ENCODE measurements at places on chromosomes 16 and 17.

DNA sequence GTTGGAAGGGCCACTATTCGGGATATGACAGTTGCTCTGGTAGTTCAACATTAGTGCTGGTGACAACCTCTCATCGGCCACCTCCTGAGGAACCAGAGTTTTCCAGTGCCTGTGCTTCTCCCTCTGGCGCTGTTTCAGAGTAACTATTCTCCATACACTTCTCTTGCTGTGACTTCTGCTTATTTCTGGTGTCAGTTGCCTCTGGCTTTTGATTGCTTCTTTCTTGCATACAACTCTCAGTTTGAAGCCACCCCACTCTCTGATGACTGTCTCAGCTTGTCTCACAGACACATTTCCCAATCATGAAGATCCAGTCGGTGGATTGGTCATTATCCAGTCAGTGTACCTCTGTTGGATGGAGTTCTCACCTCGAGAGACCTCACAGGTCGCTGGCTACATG, 3.4 kb upstream of the TM4SF5 start:
- DNase-seq: no peak

GRCh38 chr16:70159355-70160348, 13.9 kb upstream of the CLEC18C start:
- no peak for DNase-seq

- DNase-seq: peak; percentile 90
Measured at GRCh38 chr17:6712058-6712853, 913 bp downstream of the SLC13A5 start.

- no peak for DNase-seq
Measured at GRCh38 chr16:57725151-57725550, 10.4 kb upstream of the KATNB1 start.

- DNase-seq: peak; percentile 97
Measured at GRCh38 chr17:41793784-41794539, 7.5 kb upstream of the JUP start.

- DNase-seq: no peak
Measured at GRCh38 chr16:90011908-90012501, 7.3 kb downstream of the DBNDD1 start.

- DNase-seq: no peak
Measured at GRCh38 chr17:74304184-74304583, 21.8 kb upstream of the KIF19 start.

DNA sequence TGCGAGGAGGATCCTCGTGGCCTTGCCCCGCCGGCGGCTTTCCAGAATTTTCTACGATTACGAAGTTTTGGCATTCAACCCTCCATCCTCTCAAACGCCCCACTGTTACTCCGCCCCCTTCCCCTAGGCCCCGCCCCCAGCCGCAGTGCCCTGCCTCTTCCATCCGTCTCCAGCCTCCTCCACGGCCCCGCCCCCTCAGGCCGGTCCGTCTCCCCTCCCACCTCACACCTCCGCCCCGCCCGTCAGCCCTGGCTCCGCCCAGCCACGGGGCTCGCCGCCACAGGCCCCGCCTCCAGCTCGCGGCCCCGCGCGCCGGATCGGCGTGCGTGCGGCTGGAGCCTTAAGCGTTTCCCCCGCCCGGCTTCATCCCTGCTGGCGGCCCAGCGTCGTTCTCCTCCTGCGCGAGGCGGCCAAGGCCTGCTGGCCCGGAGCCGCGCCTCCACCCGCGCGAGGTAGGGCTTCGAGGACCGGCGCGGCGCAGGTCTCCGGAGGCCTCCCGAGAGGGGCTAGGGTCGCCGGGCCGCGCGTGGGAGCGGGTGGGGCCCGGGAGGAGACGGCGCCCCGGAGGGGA, at the start of the genes C17orf67 and DGKE:
Gene C17orf67 (minus strand): TSS at position 112 of the 571 bp plus-strand sequence. CDS start 18,110 bp downstream, outside the sequence.
Gene DGKE (plus strand): TSS at position 343 of the 571 bp plus-strand sequence. CDS start 645 bp downstream, outside the sequence.
- peak; percentile 90 for DNase-seq

- DNase-seq: no peak
Measured at GRCh38 chr16:86520317-86521210, 10.2 kb downstream of the FOXF1 start.

DNA sequence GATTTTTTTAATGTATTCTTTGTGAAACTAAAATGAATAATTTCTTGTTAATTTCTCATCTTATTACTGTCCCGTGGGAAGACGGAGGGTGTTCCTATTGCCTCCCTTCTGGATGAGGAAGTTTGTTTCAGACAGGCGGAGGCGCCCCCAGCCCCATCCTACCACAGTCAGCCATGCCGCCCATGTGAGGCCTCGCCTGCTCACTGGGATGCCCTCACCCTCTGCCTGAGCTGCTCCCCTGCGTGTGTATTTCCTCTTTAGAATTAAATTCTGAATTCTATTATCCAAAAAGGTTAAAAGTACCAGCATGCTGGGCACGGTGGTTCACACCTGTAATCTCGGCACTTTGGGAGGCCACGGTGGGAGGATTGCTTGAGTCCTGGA, 14.0 kb downstream of the KCTD2 start:
- no peak for DNase-seq

DNA sequence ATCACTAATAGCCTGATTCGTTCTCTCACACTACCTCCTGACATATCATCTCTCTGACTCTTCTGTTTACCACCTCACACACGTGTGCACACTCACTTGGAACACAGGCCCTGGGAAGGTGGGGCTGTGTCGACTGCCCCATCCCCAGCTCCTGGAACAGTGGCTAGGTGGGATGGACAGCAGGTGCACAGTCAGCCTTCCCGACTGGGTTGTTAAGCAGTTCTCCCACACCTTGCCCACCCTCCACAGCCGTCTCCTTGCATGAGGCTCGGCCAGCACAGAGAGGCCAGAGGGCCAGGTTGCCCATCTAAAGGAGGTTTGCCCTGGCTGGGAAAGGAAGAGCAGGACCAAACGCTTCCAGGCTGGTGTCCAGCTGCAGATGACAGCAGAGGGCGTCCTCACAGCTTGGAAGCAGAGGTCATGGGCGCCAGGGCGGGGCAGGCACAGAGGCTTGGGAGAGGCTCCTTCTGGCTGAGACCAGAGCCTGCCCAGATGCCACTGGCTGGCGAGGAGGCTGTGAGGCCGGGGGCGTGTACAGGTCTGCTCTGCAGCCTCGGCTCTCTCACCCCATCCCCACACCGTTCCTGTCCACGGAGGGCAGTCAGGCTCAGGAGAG, 92.8 kb downstream of the AMFR start:
- DNase-seq: peak; percentile 82

DNA sequence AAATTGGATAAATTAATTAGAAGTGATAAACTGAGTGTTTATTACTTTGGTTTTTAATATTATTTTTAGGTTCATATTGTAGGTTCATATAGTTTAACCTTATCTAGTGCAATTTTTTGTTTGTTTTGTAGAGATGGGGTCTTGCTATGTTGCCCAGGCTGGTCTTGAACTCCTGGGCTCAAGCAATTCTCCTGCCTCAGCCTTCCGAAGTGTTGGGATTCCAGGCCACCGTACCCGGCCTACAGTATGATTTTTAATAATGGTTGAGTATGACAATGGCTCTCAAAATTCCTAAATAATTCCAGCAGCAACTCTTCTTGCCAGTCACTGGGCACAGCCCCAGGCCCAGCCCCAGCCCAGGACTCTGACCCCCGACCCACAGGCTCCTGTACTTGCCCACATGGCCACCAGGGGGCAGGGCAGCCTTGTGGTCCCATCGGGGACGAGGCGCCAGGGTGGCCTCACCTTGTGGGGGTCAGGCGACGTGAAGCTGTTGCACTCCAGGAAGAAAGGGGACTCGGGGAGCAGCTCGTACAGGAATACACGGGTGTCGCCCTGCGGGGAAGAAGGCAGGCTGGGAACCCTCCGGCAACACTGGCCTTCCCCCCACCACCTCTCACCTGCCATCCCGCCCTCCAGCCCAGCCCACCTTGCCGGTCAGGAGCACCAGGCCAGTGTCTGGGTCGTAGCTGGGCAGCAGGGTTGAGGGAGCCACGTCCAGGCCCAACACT, 7.9 kb upstream of the PAM16 start:
- DNase-seq: peak; percentile 77

DNA sequence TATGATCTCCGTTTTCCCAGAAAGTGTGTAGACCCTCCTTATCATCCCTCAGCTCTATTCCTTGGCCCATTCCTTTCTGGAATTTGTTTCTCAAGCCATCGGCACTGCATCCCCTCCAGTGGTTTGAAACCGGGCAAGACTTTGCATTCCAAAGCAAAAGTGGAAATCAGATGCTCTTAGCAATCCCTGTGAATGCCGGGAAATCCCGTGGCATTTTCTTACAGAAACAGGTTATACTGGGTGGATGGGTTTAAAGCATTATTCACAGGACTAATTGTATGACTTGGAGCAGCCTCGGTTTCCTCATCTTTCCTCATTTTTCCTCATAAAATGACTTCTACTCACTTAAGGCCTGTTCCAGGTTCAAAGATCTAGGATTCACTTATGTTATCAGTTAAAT, 52.0 kb downstream of the MAP2K6 start:
- DNase-seq: peak; percentile 68

- no peak for DNase-seq
Measured at GRCh38 chr17:61478790-61479492, 26.7 kb downstream of the TBX4 start.

DNA sequence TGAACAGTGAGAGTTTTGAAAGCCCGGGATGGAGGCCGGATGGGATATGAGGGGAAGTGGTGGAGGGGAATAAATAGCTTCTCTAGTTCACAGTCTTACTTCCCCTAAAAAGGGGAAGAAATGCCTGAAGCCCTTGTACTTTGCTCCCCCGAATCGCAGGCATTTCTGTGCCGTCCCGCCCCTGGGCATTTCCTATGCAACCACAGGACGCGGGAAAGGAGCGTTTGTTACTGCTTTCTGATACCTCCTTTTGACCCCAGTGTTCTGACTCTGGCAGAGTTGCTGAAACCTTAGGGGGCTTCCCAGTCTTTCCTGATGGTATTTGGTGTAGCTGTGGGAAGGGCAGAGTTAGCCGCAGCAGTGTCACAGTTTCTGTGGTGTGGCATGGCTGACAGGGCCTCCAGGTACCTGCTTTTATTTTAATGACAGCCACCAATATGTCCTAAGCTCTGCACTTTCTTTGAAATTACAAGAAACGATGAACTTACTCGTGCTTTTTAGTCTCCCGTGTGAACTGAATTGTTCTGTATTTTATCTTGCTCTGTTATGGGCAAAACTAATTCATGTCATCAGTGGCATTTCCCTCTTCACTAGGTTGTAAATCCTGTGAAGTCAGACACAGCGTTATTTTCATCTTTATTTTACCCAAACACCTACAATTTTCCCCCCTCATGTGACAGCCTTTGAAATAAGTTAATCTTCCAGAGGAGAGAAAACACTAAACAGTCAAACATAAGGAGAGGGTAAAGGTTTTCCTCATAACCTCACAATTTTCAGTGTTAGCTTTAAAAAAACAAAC, 27.1 kb downstream of the USP10 start:
- DNase-seq: peak; percentile 50

DNA sequence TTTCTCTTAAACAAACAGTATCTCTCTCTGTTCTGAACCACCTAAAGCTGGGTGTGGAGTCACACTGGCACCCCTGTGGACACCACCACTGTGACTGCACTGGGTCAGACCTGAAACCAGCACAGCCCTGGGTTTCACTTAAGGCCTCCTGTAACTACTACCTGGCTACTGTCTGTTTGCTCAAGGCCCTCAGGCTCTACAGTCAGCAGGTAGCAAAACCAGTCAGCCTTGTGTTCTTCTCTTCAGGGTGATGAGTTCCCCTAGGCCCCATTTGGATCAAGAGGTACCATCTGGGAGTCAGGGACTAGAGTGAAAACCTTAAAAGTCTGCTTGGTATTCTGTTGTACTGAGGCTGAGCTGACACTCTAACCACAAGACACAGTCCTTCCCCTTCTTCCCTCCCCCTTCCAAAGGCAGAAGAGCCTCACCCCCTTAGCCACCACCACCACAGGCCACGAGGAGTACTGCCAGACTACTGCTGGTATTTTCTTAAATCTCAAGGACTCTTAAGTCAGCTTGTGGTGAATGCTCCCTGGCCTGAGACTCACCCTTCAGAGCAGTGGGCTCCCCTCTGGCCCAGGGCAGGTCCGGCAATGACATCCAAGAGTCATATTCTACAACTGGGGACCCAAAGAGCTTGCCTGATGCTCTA, 153.2 kb upstream of the MON1B start:
- DNase-seq: no peak

DNA sequence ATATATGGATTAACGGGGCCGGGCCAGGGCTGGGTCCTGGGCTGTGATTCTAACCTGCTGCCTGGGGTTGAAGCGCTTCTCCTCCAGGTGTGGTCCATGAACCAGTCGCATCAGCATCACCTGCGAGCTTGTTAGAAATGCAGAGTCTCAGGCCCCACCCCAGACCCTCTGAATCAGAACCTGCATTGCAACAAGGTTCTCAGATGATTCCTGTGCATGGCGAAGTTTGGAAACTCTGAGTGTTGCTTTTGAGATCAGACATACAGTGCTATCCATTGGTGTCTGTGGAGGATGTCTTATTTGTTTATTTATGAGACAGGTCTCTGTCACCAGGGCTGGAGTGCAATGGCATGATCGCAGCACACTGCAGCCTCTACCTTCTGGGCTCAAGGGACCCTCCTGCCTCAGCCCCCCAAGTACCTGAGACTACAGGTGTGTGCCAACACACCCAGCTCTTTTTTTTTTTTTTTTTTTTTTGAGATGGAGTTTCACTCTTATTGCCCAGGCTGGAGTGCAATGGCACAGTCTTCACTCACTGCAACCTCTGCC, 99.8 kb downstream of the PITPNC1 start:
- DNase-seq: no peak

- DNase-seq: no peak
Measured at GRCh38 chr16:89548344-89549006, 12.0 kb upstream of the RPL13 start.

- DNase-seq: no peak
Measured at GRCh38 chr17:71801301-71801700, 319.5 kb upstream of the SOX9 start.

- no peak for DNase-seq
Measured at GRCh38 chr17:74070998-74071679, 132.3 kb upstream of the RPL38 start.

- no peak for DNase-seq
Measured at GRCh38 chr17:9824094-9824493, 1.6 kb upstream of the GLP2R start.

- no peak for DNase-seq
Measured at GRCh38 chr17:63370696-63371095, 75.4 kb downstream of the CYB561 start.

DNA sequence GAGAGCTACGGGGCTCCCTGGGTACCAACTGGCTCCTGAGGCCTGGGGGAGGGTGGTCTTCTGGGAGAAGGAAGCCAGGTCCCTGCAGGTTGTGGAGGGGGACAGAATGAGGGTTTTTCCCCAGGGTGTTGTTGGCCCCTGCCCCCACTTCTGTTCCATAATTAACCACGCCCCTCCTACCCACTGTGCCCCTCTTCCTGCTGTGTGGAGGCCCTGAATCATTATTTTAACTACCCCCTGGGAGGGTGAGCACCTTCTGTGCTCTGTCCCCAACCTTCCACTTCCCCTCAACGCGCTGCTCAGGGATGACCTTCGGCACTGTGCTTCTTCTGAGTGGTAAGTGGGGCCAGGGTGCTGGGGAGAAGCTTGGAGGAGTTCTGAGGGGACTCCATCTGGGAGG, at the start of gene ITGAD:
Gene ITGAD (plus strand): TSS at position 280 of the 400 bp plus-strand sequence. CDS start 26 bp downstream, at position 306.
- DNase-seq: no peak

DNA sequence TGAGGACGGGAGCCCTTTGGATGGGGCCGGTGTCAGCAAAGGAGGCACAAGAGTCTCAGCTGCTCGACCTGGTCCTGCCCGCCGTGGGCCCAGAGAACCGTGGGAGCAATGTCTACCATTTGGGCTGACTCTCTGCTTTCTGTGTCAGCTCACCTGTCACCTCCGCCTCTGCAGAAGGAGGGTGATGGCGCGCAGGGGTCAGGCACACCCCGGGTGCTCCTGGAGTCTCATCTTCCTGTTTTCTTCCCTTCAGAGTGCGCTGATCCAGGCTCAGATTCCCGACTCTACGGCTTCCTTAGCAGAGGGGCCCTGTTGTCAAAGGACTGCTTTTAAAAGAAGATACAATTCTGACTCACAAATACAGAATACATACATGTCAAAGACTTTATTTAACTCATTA, 167.1 kb downstream of the BANP start:
- peak; percentile 15 for DNase-seq
